HL-60 (cell line): ENCODE measurements at places on chromosomes 11 and 22.

DNA sequence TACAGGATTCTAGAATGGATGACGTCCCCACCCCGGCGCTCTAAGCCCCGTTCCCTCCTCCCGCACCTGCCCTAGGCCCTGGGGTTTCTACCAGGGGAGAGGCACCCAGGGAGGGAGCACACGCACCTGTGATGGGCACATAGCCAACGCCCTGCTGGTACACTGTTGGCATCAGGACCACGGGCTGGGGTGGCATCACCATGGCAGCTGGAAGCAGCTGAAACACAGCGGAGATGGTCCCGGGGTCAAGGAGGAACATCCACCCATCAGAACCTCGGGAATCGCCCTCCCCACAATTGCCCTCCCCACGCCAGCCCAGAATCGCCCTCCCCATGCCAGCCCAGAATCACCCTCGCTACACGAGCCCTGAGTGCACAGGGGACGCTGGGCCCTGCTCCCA lies 23.6 kb downstream of the TOLLIP start:
- DNase-seq, result no peak

DNA sequence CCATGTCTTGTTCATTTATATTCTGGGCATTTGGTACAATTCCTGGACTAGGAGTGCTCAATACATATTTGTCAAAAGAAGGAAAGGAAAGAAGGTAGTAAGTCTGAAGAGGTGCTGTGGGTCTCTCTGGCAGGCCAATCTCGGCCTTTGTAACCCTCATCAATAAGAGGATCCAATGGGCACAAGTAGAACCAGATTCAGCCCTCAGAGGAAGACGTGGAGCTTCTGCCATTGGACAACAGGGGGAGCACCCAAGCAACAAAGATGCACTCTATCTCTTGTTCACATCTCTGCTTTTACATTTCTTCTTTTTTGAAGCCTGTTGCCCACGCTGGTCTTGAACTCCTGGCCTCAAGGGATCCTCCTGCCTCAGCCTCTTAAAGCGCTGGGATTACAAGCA lies 2.2 kb upstream of the VPS11 start:
- no peak for DNase-seq

GRCh38 chr11:75776546-75776945 lies 8.0 kb downstream of the DGAT2 start:
- no peak for DNase-seq

- DNase-seq, result no peak
Observed at GRCh38 chr11:73167363-73167954, 25.3 kb upstream of the FCHSD2 start.

GRCh38 chr11:9575260-9576240 lies 2.1 kb downstream of the WEE1 start:
- DNase-seq, result no peak

GRCh38 chr11:114124601-114125144 lies 65.2 kb downstream of the ZBTB16 start:
- no peak for DNase-seq

GRCh38 chr11:20050551-20051333 lies 109.5 kb downstream of the DBX1 start:
- no peak for DNase-seq

DNA sequence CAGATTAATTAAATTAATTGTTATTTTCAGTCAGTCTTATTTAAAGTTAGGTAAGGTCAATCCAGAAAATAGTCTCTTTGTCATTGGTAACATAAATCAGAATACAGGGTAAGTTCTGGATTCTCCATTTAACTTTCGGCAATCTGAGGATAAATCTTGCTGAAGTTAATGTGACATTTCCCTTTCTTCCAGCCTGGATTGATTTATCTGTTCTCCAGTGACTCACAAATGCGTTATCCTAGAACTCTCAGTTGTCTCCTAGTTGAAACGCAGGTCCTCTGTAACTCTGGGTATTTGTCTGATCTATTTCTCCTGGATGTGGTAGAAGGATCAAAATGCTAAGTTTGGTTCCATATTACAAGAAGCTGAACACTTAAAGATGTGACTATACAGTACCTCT lies 21.0 kb downstream of the OR51E1 start:
- DNase-seq, result no peak

DNA sequence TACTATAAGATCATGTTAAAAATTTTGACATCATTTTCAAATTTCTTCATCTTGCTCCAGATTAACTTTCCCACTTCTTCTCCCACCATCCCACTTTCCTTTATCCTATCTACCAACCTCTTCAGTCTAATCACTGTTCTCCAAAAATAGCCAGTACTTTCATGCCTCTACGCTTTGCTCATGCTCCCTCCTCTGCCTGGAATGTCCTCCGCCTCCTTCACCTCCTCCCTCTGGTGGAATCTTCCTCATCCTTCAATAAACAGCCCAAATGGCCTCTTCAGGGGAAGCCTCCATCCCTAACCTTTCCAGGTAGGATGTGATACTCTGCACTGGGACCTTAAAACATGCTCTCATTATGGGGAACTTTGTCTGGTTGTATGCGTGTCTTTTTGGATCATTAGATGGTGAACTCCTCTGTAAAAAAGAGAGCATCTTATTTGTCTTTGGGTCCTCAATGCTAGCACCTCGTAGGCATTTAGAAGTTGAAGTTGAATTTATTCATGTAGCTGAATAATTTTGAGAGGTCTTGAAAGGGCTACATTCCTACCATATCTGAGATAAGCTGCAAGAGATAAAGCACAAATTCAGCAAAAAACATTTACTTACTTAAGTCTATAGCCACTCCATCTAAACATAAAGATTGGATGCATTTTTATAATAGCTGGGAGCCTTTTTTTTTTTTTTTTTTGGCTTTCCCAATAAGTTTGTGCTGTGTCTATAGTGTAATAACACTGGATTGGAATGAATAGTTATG lies 8.0 kb upstream of the CSRP3 start:
- no peak for DNase-seq

DNA sequence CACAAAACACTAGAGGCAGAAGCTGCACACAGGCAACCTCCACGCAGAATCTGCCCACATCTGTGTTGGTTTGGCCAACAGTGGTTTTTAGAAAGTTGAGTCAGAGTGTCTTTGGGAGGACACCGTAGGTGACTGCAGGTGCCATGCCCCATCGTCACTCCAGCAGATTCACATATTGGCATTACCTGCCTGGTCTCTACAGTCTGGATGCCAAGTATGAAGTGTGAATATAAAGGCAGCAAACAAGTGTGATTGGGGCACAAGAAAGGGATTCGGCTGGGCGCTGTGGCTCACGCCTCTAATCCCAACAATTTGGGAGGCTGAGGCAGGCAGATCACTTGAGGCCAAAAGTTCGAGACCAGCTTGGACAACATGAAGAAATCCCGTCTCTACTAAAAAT lies 11.0 kb upstream of the FXYD2 start:
- DNase-seq, result no peak

GRCh38 chr11:77068457-77069335 lies 1.9 kb downstream of the CAPN5 start:
- no peak for DNase-seq

DNA sequence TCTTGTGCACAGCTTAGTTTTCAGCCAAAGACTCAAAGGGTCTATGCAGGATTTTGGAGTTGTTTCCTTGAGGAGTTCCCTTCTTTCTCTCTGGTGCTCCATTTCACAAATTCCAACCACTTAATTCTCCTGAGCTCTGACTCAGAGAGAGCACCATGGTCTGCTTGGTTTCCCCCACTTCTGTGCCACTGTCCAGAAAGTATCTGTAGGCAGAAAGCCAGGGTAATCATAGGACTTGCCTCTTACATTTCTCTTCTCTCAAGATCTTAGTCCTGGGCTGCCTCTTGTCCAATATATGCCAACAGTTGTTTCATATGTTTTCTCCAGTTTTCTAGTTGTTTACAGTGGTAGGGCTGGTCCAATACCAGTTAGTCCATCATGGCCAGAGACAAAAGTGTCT lies 6.4 kb upstream of the MRGPRD start:
- DNase-seq, result no peak

GRCh38 chr22:24235315-24235714 lies 9.6 kb downstream of the GGT5 start:
- no peak for DNase-seq

DNA sequence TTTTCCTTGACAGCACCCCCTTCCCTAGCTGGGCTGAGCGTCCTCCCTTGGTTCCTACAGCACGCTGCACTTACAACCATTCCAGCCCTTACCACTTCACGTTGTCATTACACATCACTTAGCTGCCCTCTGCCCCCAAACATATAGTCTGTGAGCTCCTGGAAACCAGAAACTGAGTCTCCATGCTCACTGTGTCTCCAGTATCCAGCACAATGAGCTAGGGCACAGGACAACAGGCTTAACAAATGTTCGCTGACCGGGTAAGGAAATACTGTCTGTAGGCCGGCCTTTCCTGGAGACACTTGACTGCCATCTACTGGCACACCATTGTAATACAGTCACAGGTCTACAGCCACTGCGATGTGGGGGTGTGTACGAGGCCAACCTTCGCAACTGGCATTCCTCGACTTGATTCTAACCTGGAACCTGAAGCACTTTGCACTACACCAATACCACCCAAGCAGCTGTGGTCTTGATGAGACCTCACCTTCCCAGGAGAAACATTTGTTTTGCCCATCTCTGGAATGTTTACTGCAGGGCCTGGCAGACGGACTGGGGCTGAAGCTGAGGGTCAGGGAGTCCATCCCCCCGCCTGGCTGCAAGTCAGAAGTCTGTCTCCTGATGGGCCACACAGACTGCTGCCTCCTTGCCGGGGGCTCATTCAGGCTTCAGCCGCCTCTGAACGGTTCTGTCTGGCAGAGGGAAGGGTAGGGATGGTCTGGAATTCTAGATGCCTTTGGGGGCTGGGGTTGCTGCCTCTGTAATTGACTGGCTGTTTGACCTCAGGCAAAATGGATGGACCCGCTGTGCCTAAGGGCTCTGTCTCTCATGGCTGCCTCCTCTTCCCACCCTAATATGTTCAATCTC lies 72.0 kb downstream of the SYN3 start:
- peak; percentile 64 for DNase-seq

GRCh38 chr22:30803679-30804078 lies 109.0 kb downstream of the OSBP2 start:
- no peak for DNase-seq

DNA sequence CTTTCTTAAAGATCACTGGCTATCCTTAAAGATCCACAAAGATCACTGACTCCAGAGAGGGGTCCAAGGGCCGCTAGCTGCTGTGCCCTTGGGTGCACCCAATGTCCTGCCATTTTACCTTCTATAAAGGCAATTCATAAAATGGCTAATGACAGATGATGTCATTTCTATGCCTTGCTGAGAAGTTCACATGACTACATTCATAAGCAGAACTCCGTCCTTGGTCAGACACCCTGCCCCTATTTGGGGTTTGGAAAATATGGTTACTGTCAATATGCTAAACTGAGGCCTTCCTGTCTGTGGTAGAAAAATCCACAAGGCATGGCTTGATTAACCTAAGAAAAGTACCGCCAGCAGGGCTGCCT lies 60.9 kb upstream of the BMAL1 start:
- DNase-seq, result no peak

GRCh38 chr11:30143098-30143705 lies 87.6 kb upstream of the FSHB start:
- DNase-seq, result peak; percentile 10

- no peak for DNase-seq
Observed at GRCh38 chr11:16778876-16779275, 40.4 kb downstream of the C11orf58 start.

GRCh38 chr11:44853666-44854065 lies 97.0 kb downstream of the TP53I11 start:
- no peak for DNase-seq

GRCh38 chr11:12864316-12865156 lies 144.6 kb upstream of the RASSF10 start:
- DNase-seq, result no peak

GRCh38 chr22:20899827-20900423 lies 17.3 kb upstream of the CRKL start:
- DNase-seq, result no peak

GRCh38 chr11:19951558-19952115 lies 208.6 kb downstream of the DBX1 start:
- DNase-seq, result no peak

DNA sequence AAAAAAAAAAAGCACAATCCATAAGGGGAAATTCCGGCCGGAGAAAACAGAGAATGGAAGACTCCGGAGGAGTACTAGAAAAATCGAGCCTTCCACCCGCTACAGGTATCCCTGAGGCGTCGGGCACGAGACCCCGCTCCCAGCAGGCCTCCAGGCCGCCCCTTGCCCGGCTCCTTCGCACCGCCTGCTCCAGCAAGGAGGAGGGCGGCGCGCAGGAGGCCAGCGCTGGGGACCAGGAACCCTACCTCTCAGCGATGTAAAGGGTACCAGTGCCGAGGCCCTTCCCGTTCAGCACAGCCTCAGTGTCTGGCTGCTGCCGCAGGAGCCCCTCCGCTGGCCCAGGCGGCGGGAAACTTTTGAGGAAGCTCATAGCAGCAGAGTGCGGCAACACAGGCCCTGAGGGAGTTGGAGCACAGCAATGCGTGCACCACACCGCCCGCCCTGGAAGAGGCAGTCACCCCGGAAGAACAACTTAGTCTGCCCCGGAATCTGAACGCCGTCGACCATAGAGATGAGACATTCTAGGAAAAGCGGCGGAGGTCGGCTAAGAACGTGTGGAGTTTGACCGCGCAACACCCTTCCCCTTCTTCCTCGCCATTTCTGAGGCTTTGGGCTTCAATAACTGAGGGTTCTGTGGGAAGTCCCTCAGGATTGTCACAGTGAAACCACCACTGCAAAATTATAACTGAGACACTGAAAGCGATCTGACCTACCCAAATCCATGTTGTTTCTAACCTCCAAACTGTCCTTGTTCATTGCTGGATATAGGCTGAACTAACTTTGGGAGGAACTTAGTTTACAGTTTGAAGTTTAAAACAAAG lies at the start of gene CLNS1A:
Gene CLNS1A (minus strand): TSS at position 450 of the 821 bp plus-strand sequence. CDS start 80 bp downstream, at position 370.
- DNase-seq, result peak; percentile 97

DNA sequence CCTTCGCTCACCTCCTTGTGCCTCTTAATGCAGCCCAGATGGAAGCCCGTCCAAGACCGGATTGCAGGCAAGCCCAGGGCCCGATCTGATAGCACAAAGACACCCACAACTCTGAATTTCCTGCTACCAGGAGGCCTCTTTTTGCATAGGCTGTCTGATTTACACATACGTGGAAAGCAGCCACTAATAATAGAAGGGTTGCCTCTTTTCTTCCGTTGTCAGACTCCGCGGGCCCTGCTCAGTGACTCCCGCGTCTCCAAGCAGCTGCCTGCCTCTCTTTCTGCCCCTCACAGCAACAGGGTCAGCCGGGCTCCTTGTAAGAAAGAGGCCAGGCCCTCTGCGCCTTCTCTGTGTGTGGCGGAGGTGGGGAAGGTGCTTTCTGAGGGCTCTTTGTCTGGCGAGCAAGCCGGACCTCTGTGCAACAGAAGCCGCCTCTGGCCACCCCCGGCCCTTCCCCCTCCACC lies 26.7 kb downstream of the FLI1 start:
- peak; percentile 29 for DNase-seq

DNA sequence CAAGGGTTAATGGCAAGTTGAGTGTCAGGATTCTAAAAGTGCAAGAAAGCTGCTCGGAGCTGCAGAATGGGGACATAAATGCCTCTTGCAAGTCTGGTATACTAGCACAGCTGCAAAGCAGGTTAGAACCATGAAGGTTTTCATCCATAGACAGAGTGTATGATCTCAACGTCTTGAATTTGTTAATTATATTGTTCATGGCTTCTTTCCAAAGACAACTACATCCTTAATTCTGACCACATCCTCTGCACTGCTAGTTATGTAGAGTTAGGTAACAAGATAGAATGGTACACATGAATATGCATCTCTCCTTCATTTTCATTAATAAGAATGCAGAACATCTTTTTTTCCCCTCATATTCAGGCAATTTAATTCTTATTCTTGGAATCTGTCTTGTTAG lies 34.2 kb downstream of the EXPH5 start:
- no peak for DNase-seq

GRCh38 chr22:23240639-23241389 lies 60.5 kb downstream of the BCR start:
- peak; percentile 39 for DNase-seq
